Right renal pelvis (tissue), 4 donors: ENCODE measurements at places on chromosomes 12 and 14. TPM values are rescaled to one million over a fixed set of nuclear protein-coding genes. Genes with fewer than 3 reads are reported as not detected.

PLEKHD1 gene
- 6.1 TPM for polyA plus RNA-seq

LRP1 gene
- polyA plus RNA-seq, result 63.0 TPM

CIT gene
- polyA plus RNA-seq, result 16.3 TPM

HOXC12 gene
- polyA plus RNA-seq, result 0.03 TPM

DEGS2 gene
- 14.1 TPM for polyA plus RNA-seq

HOXC11 gene
- polyA plus RNA-seq, result 4.3 TPM

LTA4H gene
- polyA plus RNA-seq, result 134 TPM

SOAT2 gene
- 2.0 TPM for polyA plus RNA-seq

- DNase-seq, result peak; percentile 68
These were observed 3.1 kb downstream of the LRFN5 start for GRCh38 chr14:41609704-41610183.

DNA sequence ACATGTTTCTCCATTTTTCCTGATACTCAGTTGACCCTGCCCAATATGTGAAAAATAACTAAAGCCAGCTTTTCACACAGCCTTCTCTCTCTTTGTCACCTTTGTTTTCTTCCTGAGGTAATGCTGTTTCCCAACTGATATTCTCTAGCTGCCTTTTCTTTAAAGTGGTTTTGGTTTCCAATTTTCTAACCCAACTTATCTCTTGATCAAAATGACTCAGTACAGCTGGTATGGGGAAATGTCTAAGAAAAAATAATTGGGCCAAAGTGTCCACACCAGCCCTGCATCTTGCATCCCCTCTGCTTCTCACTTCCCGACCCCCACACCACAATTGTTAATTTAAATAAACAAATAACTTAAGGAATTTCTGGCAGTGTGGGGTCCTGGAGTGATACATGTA, 193.8 kb downstream of the SYT1 start:
- DNase-seq, result no peak

DNA sequence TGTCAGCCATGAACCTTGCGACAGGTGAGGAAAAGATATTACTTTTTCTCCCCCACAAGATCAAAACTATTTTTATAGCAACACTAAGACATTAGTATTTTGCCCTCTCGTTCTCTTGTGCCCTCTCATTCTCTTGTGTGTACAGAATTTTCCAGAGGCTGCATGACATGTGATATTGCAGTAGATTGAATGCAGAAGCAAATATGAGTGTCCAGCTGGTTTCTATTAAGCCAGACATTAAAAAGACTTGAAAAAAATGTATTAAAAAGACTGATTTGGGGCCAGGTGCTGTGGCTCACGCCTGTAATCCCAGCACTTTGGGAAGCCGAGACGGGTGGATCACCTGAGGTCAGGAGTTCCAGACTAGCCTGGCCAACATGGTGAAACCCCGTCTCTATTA, 63.7 kb upstream of the ZFP36L1 start:
- DNase-seq, result no peak

DNA sequence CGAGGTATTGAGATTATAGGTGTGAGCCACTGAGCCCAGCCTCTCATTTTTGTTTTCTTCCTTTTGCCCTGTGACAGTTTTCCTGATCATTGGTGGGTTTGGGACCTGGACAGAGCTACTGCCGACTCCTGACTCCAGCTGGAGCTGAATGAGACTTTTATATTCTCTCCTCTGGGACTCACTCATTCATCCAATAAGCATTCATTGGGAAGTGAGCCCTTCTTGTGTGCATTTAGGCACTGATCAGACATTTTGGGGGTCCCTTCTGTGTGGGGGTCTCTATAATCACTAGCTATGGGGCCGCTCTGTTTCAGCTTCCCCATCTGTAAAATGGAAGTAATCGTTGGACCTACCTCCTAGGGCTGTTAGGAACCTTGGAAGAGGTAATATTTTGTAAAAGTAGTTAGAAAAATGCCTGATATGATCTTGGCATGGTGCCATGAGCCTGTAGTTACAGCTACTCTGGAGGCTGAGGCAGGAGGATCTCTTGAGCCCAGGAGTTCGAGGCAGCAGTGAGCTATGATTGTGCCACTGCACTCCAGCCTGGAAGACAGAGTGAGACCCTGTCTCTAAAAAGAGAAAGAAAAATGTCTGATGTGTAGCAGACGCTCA, 7.2 kb downstream of the SH2B3 start:
- DNase-seq, result no peak

DNA sequence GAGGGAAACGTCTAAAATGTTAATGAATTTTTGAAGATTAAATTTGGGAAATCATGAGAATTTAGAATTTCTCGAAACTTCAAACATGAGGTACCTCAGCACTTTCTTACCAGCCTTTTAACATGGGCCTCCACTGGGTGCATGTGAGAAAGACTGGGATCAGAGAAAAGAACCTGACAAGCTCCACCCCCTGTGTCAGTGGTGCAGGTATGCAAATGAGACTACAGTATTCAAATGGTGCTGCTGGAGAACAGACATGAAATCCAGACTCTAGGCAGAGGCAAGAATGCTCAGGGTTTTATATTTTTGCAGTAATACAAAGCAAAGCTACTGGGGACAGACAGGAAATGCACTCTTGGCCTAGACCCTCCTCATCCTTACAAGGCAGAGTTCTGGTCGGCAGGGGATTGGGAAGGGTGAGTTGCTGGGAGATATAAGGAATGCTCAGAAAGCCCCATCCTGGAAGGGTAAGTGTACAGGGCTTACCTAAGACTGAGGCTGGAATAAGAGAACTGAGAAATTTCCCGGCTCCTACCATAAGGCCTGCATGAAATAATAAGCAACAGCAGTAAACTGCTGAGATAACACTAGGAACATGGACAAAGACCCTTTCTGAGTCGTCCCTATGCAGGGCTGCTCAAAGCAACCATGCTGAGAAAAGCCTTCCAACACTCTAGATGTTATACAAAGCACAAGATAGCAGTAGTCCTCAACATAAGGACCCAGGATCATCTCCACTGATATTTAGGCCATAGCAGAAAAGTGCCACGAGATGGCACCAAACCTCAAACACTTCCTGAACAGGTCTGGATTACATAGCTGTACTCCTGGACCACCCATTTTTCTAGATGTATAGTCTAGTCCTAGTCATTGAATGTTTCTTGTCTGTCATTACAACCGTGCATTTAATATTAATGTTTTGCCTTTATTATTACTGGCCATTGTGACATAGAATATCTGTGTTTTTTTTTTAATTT, 260.8 kb downstream of the RASSF9 start:
- DNase-seq, result peak; percentile 35

- no peak for DNase-seq
These were observed at the start of gene HOXC5 for GRCh38 chr12:54032627-54033100. TSS of gene HOXC5 (plus strand) at chr12:54033050. CDS start at chr12:54033123, 73 bp downstream.

DNA sequence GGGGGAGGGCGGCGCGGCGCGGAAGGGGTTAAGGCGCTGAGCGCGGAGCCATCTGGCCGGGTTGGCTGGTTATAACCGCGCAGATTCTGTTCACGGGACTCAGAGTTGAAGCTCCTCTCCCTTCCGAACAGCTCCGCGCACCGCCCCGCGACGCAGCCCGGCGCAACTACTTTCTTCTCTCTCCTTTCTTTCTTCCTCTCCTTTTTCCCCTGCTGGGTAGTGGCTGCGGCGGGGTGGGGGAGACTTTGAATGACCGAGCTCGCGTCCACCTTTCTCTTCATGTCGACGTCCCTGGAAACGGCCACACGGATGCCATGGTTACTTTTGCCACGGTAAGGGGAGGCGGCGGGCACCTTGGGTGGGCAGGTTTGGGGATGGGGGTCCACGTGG, at the start of gene NTF3:
Gene NTF3, plus strand, starts transcription at position 98 of the 390 bp plus-strand sequence. Its CDS starts 217 bp downstream, at position 315.
- DNase-seq, result no peak

GRCh38 chr12:103540319-103540718, 44.6 kb upstream of the C12orf42 start:
- DNase-seq, result no peak

GRCh38 chr14:102085948-102086708, 716 bp downstream of the HSP90AA1 start:
- peak; percentile 36 for DNase-seq

- no peak for DNase-seq
These were observed 350.5 kb upstream of the OR4E1 start for GRCh38 chr14:22024137-22024536.

GRCh38 chr12:112285600-112286401, 96.4 kb downstream of the HECTD4 start:
- no peak for DNase-seq

DNA sequence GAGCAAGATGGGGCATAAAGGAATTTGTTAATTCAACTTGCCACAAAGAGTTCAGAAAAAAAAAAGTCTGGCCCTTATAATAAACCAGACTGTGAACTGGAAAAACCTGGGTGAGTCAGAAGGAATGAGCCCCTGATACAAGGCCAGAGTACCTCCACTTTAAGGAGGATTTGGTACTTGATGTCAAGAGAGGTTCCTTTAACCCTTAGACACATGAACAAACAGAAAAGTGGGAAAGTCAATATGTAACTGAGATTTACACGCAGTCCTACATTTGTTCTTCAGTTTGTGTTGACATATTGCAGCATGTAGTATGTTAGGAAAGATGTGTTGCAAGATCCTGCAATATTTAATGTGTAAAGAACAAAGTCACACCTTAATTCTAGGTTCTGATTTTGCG, 14.2 kb upstream of the SLC38A4 start:
- DNase-seq, result no peak

DNA sequence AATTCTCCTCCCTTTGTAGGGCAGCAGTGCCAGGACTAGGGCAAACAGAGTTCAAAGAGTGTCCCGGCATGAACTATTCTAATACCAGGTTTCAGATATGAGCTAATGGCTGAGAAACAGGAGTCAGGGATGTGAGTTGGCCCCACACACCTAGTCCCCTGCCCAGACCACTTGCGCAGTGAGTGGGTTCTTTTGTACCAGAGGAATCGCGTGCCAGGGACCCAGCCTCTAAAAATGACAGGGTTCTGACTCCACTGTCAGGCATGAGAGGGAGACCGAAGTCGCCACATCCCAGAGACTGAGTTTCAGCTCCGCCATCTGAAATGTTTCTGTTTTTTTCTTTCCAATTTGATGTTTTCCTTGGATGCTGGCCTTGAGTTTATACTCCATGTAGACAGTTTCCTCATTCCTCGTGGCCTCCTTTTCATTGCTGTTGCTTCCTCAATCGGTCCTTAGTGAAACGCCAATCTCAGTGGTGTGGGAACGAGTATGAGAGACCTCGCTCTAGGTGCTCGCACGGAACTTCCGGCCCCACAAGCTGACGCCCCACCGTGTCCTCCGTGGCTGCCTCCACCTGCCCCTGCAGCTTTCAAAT, 31.5 kb downstream of the FBXL14 start:
- no peak for DNase-seq

DNA sequence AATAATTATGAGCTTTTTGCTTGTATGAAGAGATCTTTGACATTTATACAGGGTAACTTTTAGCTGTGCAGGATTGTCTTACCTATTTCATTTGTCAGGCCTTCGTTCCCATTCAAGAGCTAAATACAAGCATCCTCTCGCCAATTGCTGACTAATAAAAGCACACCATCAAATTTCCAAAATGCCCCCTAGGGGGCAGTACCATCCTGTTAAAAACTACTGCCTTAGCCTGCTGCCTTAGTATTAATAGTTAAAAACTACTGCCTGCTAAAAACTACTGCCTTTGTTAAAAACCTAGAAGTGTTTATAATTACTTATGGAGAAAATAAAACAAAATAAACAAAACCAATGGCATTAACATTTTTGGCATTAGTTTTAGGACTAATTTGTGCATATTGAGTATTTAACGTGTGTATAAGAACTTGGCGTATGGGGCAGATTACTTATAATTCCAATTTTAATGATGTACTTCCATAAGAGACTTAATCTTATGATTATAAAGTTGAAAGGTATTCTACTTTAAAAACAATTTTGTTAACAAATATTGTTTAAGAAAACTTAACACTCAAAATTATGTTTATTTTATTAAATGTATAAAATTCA, 3.0 kb upstream of the IFI27L2 start:
- DNase-seq, result peak; percentile 50

DNA sequence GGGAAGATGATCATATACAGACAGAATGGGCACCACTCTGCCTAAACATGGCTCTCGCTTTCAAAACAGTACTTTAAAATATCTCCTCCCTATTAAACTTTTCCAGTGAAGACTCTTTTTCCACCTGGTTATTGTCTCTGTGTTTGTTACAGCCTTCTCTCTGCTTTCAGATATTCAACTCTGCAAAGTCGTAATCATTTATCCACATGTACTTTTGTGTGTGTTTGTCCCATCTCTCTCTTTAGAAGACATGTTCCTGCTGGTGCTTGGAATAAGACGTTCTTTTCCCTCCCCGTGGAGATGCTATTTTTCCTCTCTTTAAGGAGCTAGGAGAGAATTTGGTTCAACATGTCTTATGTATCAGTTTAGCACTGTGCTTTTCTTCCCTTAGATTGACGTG, 45.1 kb downstream of the ETV6 start:
- DNase-seq, result no peak

GRCh38 chr12:4216187-4216927, 57.2 kb upstream of the CCND2 start:
- no peak for DNase-seq

DNA sequence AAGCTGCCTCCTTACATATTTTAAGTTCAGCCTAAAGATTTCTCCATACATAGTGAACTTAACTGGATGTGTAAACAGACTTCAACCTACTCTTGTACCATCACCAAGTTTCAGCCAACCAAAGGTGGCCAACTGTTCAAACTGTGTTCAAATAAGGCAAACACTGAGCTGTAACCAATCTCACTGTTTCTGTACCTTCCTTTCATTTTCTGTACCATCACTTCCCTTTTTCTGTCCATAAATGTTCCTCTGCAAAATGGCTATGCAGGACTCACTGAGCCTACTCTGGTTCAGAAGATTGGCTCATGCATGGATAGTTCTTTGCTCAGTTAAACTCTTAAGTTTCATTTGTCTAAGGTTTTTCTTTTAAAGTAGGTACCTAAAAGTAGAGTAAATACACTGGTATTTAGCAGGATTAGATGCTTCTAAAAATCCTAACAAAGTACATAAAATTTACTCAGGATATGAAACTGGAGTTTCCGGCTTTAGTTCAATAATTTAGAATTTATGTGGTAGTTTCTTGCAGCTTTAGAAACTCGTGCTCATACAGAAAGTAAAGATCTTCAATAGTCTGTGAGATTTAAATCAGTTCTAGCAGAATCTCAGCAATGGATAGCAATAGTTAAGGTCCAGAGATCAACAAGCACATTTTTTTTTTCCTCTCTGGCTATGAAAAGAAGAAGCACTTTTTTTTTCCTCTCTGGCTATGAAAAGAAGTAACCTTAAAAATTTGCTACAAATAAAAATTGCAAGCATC, 282.0 kb upstream of the PPFIA2 start:
- DNase-seq, result no peak

- DNase-seq, result no peak
These were observed 54.3 kb downstream of the CLMN start for GRCh38 chr14:95265106-95266094.

DNA sequence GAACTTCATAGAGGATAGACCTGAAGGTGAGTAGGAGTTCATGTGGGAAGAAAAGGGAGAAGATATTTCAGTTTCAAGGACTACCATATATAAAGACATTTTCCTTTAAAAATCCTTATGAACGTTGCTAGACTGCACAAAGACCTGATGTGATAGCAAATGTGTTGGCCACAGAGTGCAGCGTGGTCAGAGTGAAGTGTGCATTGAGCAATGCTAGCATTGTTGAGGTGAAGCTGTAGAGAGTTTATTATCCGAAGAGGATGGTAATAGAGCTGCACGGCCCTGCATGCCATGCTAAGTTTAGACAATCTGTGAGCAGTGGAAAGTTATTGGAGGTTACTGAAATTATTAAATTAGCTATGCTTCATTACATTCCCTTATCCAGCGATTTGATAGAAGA, 413.0 kb downstream of the CCDC91 start:
- DNase-seq, result no peak

- no peak for DNase-seq
These were observed 28.4 kb downstream of the LRTM2 start for GRCh38 chr12:1848745-1849144.
